ENCODE measurements at places on chromosomes 5 and 9.
A peak's percentile ranks its signal among the peaks of the same experiment; 100 is the strongest.

DNA sequence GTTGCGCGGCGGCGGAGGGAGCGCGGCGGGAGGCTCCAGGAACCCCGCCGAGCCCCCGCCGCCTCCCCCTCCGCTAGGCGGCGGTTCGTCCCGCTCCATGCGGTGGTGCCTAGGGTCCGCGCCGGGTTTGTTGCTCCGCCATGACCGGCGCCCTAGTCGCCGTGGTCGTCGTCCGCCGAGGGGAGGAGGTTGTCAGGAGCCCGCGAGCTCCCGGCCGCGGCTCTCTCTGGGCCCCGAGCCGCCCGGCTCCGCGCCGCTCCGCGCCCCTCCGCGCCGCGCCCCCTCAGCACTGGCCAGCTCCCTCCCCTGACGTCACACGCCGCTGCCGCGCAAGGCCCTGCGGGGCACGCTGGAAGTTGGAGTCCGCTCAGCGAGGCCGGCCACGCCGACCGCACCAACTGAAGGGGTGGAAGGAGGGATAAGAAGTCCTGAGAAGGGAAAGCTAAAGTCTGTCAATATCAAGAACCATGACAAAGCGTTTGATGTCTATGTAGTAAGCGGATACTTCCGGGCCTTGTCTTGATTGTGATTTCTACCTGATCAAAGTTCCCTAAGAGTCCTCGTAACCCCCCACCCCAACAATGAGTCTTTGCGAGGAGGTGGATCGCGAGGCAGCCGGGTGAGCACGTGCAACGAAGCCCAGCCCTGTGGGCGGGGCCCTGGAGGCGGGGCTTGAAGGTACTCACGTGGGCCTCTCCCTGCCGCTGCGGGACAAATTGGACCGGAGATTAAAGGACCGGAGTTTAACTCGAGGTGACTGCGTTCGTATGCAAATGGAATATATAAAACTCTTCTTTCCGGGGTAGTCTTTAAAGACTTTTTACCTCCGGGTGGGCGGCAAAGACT is at the start of gene NR6A1:
NR6A1 (minus strand) TSS at position 291 of the 846 bp plus-strand sequence.
- DNase-seq = peak; percentile 99

GRCh38 chr9:108521063-108521590 is 334.7 kb downstream of the ACTL7B start:
- peak; percentile 79 for DNase-seq

DNA sequence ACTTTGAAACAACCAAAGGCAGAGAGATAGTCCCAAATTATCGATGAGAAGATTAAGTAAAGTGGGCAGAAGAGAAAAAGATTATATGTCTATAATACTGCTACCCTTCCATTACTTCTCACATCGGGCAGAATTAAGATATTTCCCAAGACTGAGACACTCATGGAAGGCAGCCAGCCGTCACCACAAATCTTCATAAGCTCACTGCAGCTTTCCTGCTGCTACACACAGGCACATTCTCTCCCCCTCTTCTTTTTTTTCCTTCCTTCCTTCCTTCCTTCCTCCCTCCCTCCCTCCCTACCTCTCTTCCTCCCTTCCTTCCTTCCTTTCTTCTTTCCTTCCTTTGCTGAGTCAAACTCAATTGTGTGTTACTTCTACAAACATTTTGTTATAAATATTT is 58.7 kb upstream of the SPATA31C2 start:
- peak; percentile 54 for DNase-seq

GRCh38 chr9:95342571-95342970 is 25.1 kb upstream of the FANCC start:
- DNase-seq = no peak

- DNase-seq = no peak
These were observed 15.1 kb upstream of the TNFSF15 start for GRCh38 chr9:114820776-114821501.

GRCh38 chr5:171275841-171276544 is 33.1 kb upstream of the TLX3 start:
- no peak for DNase-seq

DNA sequence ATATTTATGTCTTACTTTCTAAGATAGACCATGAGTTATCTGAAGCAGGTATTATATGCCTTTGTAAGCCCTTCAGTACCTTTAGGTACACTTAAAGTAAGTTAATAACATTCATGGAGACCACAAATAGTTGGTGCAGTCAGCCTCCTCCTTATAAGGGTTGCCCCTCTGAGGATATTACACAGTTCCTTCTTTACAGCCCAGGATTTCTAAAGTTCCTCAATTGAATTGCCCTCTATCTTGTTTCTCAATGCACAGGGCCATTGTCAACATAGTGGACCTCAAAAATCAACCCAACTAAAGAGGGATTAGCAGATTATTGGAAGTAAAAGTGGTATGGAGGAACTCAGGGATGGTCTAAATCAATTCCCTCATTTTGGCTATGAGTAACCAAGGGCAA is 50.3 kb downstream of the HMHB1 start:
- DNase-seq = no peak

- no peak for DNase-seq
These were observed 187.3 kb downstream of the RAB3C start for GRCh38 chr5:58770136-58770535.

DNA sequence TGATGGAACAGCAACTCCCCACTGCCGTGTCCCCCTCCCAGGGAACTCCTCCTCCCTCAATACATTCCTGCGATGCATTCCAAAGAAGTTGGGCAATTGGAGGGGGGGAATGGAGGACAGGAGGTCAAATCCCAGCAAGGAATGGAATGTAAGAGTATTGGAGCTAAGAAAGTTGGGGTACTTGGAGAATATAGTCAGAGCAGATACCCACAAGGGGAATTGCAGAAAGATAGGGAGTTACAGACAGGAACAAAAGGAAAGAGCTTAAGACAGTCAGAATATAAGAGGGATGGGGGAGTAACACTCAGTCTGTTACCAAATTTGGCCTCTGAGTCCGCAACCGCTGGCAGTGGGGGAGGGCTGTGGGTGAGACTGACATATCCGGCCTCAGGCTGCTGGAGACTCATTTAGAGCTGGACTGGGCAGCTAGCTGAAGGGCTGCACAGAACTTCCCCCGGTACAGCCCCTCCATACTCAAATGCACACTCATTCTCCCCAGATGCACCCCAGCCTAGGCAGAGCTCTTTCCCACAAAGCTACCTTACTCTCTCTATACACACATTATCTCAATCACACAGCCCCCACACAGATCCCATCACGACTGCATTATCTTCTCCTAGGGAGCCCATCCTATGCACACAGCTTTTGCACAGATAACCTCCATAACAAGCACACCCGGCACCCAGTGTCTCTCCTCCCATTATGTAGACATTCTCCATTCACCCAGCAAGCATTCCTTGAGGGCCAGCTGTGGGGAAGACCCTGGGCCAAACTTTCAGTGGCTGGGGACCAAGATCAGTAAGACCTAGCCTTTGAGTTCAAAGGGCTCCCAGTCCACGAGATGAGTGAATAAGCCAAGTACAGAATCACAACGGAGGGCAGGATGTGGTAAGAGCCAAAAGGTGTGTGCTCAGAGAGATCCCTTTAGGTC is 3.7 kb downstream of the TLN1 start:
- peak; percentile 80 for DNase-seq

- DNase-seq = no peak
These were observed 76.5 kb upstream of the IL7R start for GRCh38 chr5:35780236-35780635.

- DNase-seq = peak; percentile 17
These were observed 127.0 kb downstream of the NNT start for GRCh38 chr5:43729846-43730478.

DNA sequence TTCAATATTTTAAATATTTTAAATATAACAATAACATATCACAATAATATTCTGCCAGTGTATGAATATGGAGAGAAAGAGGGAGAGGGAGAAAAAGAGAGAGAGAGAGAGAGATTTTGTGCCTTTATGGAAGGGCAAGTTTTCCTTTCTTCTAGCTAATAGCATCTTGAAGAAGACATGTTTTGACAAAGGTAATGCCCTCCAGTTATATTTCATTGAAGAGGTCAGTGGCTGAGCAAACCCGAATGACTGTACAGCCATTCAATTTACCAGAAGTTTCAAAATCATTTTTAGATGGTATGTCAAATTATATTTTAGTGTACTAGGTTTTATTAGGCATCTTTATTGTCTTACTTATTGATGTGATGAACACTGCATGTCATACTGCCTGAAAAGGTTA is 139.3 kb downstream of the EMB start:
- no peak for DNase-seq

DNA sequence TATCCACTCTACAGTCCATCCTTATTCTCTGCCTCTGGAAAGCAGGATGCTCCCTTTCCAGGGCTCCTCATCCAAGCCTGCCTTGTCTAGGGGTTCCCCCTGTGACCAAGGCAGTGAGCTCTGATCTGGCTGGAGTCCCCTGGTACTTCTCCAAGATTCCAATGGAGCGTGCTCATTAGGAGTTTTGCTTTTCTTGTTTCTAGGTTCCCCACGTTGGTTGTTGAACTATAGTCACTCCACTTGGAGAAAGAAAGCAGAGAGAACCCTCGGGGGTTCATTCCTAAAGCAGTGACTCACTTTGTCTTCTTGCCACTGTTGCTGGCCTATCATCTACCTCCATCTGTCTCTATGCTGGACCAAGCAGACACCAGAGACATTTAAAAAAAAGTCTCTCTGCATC is 192.6 kb downstream of the TLE4 start:
- peak; percentile 81 for DNase-seq

DNA sequence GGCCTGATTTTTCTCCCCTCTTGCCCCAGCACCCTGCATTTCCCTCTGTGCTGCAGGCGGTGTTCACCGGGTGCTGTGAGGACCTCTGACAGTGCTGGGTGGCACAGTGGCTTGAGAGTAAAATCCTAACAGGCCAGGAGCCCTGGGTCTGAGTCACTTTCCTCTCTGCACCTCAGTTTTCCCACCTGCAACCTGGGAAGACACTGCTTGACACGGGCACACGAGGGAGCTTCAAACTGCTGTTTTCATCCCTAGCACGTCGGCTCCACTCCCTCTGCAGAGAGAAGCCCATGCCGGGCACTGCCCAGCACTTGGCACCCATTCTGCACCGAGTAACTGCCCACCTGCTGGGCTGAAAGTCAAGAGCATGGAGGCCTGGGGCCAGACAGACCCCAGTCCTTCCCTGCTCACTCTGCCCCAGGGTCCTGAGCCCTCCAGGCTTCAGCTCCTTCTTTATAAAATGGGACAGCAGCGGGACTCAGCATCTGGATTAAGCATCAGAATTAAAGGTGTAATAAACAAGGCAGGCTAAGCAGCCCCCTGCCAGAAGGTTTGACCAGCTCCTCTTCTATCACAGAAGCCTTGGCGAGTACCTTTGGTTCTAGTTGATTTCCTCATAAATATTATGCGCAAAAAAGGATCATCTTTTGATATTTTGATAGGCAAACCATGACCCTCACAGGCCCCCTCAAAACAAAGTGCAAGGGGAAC is 5.2 kb downstream of the GFI1B start:
- no peak for DNase-seq

DNA sequence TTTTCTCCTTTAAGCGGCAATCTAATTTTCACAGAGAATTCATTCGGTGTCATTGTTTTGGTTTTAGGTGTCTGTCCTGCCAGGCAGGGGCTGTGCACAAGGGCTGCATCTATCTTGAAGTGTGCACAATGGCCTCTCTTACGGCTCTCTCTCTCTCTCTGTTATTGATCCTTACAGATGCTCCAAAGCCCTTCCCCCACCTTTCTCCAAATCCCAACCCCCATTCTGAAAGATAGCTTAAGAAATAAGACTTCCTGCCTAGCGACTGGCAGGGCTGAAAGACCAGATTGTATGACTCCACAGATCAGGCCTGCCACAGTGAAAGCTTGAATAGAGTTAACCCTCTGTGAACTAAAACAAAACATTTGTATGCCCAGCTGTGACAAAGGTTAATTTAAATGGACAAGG is 86.5 kb upstream of the NR5A1 start:
- no peak for DNase-seq

DNA sequence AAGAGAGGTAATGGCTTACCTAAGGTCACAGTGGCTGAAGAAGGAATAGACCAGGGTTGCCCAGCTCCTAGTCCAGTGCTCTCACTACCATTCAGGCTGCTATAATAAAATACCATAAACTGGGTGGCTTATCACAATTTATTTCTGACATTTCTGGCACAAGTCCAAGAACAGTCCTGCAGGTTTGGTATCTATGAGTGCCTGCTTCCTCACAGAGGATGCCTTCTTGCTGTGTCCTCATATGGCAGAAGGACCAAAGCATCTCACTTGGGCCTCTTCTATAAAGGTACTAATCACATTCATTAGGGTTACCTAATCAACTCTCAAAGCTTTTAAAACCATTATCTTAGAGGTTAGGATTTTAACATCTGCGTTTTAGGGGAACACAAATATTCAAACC is 17.2 kb downstream of the STARD4 start:
- no peak for DNase-seq

GRCh38 chr5:78509884-78510769 is 138.4 kb downstream of the LHFPL2 start:
- peak; percentile 60 for DNase-seq

GRCh38 chr9:84894859-84895258 is 225.3 kb downstream of the NTRK2 start:
- no peak for DNase-seq

DNA sequence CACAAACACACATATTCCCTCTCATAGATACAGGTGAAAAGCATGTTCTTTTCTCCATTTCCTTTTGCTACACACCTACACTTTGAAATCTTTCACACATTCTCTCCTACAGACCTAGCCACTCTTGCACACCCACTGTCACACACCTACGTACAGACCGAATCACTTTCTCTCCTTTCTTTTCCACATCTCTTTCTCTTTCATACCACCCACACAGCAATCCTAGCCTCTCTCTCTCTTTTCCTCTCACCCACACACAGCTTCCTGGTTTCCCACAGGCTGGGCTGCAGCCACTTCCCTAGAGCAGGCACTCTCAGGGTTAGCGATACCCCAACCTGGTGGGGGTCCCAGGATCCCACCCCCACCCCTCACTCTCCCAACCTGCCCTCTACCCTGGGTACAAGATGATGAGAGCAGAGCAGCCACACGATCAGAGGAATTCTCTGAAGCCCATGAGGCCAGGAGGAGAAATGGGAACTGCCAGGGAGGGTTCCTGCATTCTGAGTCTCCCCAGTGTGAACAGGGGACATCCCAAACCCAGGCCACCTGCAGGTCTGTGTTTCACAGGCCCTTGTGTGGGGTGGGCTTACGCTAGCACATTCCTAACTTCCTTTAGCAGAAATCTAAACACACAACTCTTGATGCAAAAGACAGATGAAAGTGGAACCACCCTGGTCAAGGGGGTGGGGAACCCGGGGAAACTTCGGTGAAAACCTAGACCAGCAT is 17.1 kb upstream of the SYNPO start:
- no peak for DNase-seq

- DNase-seq = peak; percentile 50
These were observed 96.5 kb upstream of the CAST start for GRCh38 chr5:96565582-96566265.

GRCh38 chr5:87231037-87231808 is 36.5 kb upstream of the RASA1 start:
- no peak for DNase-seq

GRCh38 chr5:11619339-11620024 is 284.8 kb downstream of the CTNND2 start:
- no peak for DNase-seq

Data from AG08396 (cell line).